ENCODE measurements at places on chromosomes 7 and 10. TPM values are rescaled to one million over a fixed set of nuclear protein-coding genes. Genes with fewer than 3 reads are reported as not detected.

DNA sequence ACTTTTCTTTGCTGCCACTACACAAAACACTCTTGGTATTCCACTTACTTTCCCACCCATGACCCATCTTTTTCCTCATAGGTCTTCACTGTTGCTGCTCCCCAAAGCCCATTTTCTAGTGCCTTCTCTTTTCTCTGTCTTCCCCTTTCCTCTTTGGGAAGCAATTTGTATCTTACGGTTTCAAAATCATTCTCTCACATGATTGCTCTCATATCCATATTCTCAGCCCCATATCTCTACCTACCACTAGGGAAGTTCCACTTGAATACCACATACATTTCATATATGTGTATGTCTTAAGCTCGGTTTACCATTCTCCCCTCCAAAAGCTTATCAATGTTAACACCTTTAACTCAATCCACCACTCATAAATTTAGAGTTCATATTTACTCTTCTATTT, 3.2 kb upstream of the UBE2D1 start:
- no peak for DNase-seq

DNA sequence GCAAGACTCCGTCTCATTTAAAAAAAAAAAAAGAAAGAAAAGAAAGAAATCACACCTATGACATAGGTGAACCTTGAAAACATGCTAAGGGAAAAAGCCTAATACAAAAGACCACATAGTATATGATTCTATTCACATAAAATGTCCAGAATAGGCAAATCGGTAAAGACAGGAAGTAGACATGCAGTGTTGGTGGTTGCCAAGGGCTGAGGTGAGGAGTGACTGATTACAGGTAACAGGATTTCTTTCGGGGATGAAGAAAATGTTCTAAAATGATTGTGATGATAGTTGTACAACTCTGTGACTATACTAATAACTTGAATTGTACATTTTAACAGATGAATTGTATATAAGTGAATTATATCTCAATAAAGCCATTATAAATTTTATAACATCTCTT, 3.3 kb downstream of the XPNPEP1 start:
- no peak for DNase-seq

- DNase-seq, result no peak
These were observed 70.8 kb downstream of the EEPD1 start for GRCh38 chr7:36223851-36224250.

GRCh38 chr10:118734475-118734874, 20.3 kb downstream of the CACUL1 start:
- DNase-seq, result no peak

GRCh38 chr7:1763033-1763432, 93.0 kb downstream of the ELFN1 start:
- no peak for DNase-seq

DNA sequence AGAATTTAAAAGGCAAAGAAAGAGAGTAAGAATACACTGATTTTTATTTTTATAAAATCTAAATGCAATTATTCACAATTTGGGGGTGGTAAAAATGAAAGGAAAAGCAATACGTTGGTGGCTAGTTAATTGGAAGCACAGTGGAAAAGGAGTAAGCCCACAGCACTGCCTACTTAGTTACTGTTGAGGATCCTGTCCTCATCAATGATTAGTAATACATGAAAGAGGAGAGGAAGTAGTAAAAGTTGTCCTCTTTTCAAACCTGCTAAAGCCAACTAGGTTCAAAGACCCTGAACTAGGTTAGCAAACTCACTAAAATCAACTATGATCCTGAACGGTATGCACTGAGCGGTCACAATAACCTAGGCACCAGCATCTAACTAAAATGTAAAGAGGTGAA, 52.7 kb upstream of the LRRN3 start:
- no peak for DNase-seq

- no peak for DNase-seq
These were observed 441 bp downstream of the BMI1 start for GRCh38 chr10:22321156-22321923.

- no peak for DNase-seq
These were observed 98.7 kb downstream of the NPSR1 start for GRCh38 chr7:34756691-34757090.

- DNase-seq, result no peak
These were observed 338.5 kb upstream of the FOXK1 start for GRCh38 chr7:4343272-4344247.

The CYP2W1 gene
- 1.9 TPM for polyA plus RNA-seq

The TFR2 gene
- 1.1 TPM for polyA plus RNA-seq

The LRCH4 gene
- polyA plus RNA-seq, result 33.9 TPM

The SEMA3C gene
- polyA plus RNA-seq, result 47.6 TPM

The NANOS1 gene
- polyA plus RNA-seq, result 19.5 TPM

The RASSF4 gene
- 12.7 TPM for polyA plus RNA-seq

The CPA5 gene
- polyA plus RNA-seq, result 0.09 TPM

The AGFG2 gene
- 16.3 TPM for polyA plus RNA-seq
